ENCODE measurements at places on chromosomes 3 and 15.

- no peak for DNase-seq
These were observed 55.4 kb downstream of the LIPC start for GRCh38 chr15:58487041-58487723.

- DNase-seq, result no peak
These were observed 23.9 kb upstream of the TRA2B start for GRCh38 chr3:185961675-185962232.

DNA sequence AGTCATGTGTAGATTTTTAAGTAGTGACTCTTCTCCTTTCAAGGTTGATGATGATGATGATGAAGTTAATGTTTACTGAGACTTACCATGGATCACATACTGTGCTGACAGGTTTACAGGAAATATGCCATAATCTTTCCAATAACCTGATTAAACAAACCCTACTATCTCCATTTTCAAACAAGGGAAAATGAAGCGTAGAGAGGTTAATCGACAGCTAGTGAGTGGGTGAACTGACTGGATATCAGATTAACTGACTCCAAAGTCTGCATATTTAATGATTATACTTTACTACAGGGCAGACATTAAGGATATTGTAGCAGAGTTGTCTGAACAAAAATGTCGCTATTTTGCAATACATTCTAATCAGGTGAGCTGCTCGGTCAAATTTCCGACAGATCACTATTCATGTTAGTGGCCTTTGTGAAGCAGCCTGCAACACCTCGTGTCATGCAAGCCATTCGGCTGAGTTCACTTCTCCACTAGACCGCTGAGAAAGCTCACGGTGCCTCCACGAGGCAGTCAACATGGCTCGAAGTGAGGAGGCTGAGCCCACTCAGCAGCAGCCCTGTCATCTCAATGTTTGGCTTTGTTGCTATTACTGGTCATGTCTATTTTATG is 264.2 kb downstream of the NFKBIZ start:
- no peak for DNase-seq

GRCh38 chr3:51400166-51400565 is 9.1 kb downstream of the RBM15B start:
- DNase-seq, result no peak

GRCh38 chr3:125398952-125399351 is 23.8 kb upstream of the ZNF148 start:
- no peak for DNase-seq

GRCh38 chr3:151859233-151859673 is 14.2 kb upstream of the SUCNR1 start:
- no peak for DNase-seq

- no peak for DNase-seq
These were observed 12.4 kb downstream of the ALDH1A3 start for GRCh38 chr15:100892013-100892355.

- DNase-seq, result no peak
These were observed 9.4 kb upstream of the MED12L start for GRCh38 chr3:151075869-151076562.

DNA sequence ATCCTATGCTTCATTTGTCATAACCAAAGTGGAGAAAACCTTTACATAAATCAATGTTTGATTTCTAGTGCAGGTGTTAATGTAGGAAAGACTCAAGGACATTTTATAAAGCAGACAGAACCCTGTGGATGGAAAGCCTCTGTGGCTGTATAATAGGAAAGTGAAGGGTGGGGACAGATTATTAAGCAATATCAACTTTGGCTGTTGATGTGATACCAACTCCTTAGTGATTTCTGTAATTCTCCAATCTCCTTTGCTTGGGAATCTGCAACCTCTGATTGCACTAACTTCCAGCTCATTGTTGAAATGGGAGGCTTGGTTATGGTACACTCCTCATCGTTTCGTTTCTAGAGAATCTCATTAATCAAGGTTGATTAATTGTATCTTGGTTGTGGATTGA is 29.3 kb upstream of the ADGRG7 start:
- DNase-seq, result no peak

GRCh38 chr15:92463826-92464225 is 70.1 kb downstream of the ST8SIA2 start:
- DNase-seq, result no peak

DNA sequence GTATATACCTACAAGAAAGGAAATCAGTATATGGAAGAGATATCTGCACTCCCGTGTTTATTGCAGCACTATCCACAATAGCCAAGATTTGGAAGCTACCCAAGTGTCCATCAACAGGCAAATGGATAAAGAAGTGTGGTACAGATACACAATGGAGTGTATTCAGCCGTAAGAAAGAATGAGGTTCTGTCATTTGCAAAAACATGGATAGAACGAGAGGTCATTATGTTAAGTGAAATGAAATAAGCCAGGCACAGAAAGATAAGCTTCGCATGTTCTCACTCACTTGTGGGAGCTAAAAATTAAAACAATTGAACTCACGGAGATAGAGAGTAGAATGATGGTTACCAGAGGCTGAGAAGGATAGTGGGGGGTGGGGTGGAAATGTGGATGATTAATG is 53.1 kb downstream of the FAM81A start:
- no peak for DNase-seq

GRCh38 chr3:121752772-121753171 is 3.2 kb upstream of the GOLGB1 start:
- DNase-seq, result no peak

DNA sequence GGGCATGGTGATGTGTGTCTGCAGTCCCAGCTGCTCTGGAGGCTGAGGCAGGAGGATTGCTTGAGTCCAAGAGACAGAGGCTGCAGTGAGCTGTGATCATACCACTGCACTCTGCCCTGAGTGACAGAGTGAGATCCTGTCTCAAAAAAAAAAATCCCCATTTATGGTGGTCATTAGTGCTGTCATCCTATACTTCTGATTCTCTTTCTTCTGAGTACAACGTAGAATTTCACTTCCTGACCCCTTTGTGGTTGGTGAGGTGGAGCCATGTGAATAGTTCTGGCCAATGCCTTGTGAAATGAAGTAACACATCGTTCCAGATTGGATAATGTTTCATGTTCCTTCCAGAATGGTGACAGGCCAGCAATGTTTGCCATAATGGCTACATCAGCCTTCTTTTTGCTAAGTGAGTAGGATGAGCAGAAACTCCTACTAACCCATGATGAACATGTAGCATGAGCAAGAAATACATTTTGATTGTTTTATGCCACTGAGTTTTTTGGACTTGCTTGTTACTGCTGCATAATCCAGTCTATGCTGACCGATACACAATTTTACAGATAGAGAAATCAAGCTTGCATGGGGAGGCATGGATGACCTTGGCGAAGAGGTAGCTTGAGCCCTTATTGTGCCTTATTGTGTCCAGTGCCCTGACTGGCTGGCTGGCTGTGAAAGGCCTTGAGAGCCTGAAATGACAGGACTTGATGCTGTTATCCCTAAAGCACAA is 30.9 kb upstream of the TLE3 start:
- DNase-seq, result no peak

DNA sequence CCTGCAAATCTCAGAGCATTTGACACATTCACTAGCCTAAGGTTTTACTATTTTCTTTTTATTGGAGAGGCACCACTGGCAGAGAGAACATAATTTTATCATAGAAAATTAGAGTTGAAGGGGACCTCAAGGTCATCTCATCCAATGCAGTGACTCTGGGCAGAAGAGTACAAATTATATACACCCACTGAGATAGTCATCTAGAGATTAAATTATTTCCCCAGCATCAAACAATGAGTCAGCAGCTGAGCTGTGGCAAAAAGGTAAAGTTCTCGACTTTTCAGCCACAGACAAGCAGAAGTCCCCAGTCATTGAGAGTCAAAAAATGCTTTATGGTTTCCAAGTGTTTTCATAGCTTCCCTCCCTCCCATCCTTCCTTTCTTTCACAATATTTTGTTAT is 39.3 kb upstream of the SEMA6D start:
- no peak for DNase-seq

DNA sequence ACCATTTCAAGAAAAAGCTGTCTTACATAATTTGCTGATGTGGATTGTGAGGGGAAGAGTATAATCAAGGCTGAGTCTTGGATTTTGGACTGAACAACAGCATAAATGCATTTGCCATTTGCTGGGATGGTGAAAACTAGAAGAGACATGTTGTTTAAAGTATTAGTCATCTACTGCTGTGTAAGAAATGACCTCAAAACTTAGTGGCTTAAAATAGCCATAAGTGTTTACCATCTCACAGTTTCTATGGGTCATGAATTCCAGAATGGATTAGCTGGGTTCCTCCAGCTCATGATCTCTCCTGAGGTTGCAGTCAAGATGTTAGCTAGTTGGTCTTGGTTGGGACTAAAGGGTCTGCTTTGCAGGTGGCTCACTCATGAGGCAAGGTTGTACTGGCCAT is 66.2 kb downstream of the SCN11A start:
- DNase-seq, result no peak

- no peak for DNase-seq
These were observed 100.6 kb downstream of the IL1RAP start for GRCh38 chr3:190614226-190615059.

DNA sequence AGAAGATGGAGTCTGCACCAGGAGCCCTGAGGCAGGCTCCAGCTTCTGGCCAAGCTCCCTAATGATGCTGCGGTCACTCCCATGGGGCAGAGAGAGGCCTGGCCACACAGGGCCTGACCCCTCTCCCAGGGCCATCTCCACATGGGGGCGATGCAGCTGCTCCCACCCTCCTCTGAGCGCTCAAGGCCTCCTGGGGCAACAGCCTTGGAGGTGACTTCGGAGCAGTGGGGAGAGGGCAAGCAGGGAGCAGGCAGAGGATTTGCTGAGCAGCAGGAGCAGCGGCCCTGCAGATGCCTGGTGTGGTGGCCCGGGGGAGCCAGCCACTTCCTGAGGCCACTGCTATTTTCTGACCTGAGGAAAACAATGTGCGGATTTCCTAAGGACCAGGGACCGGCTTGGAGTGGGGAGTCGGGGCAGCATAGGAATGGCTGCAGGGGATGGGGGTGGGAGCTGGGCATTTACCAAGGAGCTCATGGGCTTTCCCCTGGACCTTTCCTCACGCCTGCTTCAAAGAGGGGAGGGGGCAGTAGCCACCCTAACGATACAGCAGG is 81.6 kb upstream of the RPL32 start:
- DNase-seq, result no peak

DNA sequence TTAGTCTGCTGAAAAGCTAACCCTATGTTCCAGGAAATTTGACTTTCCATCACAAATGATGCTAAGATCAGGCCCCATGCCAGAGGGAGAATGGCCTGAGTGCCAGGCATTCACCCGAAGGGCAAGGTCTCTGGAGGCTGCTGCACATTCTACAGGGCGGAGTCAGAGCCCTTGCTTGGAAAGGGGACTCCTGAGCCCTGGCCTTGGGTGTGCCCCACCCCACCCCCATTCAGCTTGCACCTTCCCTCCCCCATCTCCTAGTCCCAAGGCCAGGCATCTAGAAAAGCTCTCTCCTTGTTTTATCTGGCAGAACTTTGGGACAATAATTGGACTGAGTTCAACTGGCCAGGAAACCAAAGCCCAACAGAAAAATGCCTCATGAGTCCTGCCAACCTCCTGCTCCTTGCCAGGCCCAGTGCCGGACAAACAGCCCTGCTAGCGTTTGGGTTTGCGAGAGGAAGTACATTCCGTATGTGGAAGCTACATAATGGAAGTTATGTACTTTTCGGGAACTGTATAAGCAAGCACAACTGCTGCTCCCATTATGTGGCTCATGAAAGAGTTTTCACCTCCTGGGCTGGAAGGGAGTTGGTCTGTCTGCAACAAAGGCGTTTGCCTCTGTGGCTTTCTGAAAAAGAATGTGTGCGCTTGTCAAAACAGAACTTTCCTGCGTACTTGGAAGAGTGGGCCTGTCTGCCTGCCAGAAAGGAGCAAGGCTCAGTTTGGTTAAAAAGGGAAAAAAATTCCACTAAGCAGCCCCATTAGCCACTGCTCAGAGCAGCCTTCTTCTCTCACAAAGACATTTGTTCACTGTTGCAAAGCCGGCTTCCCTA is 321.5 kb upstream of the CTNNB1 start:
- DNase-seq, result no peak

- no peak for DNase-seq
These were observed 107.2 kb upstream of the ABHD17C start for GRCh38 chr15:80587816-80588456.

- no peak for DNase-seq
These were observed 9.7 kb upstream of the DCLK3 start for GRCh38 chr3:36774052-36774451.

- DNase-seq, result no peak
These were observed 396.1 kb upstream of the ROBO2 start for GRCh38 chr3:76643623-76644304.

DNA sequence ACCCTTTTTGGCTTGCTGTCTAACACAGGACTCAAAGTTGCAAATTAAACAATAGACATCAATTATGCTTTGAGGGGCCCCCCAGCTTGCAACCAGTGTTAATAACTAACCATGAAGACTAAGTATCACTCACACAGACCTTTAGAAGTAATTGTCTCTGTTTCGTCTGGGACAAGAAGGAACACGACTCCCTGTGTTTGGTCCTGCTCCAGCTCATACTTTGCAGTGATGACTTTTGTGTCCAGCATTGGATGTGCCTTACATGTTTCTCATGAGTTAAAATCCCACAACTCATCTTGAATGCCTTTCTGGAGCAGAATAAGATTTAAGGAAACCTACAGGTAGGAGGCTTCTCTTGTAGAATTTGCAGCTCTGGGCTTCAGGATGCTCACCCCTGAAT is 53.1 kb downstream of the GMNC start:
- DNase-seq, result no peak

DNA sequence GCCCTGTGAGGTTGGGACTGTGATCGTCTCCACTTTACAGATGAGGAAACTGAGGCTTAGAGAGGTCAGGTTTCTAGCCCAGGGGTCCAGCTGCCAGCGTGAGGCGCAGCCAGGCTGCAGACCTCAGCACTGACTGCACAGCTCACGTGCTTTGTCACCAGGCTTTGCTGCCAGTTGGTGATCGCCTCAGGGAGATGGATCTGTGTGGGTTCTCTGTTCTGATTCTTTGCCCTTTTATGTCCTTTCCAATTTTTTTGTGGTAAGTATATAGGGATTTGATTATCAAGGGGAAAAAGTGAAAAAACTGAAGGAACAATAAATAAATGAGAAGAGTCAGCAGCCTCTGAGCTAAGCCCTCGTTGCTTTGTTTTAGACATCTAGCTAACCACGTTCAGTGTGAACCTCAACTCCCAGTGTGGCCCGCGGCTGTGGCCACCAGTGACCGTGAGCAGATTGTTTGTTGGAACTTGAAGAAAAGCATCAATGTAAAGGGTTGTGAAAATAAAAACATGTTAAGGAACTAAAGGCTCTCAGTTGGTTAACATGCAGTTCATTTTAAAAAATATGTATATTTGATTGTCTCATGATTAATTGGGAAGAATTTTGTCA is 117.6 kb downstream of the PDE8A start:
- no peak for DNase-seq

GRCh38 chr3:102156426-102156825 is 278.4 kb upstream of the ZPLD1 start:
- no peak for DNase-seq

GRCh38 chr3:73734211-73735089 is 109.7 kb upstream of the PDZRN3 start:
- DNase-seq, result no peak

DNA sequence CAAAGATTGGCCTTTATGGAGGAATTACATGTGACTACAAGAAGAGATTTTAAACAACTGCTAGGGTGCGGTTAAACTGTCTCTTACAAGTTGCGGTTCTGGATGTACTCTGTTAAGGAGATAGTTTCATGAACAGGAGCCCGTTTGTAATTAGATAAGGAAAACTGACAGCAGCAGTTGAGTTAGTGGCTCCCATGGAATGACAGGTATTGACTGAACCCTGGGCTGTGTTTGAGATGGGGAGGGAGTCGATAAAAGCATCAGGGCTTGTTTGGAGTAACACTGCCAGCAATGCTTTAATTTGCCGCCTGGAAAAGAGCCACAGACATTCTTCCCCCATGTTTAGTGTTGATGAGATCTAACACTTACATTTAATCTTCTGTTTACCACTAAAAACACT is 139.9 kb downstream of the ROBO2 start:
- DNase-seq, result no peak

- no peak for DNase-seq
These were observed 124.0 kb upstream of the STT3B start for GRCh38 chr3:31408720-31409119.

Data from CD4-positive, alpha-beta T cell treated with Interleukin-12 subunit alpha and Interleukin-12 subunit beta, for 1 hour (primary cell).